ENCODE measurements at places on chromosomes 7 and 10.
A peak's percentile ranks its signal among the peaks of the same experiment; 100 is the strongest.

GRCh38 chr10:77846718-77847311 lies 79.7 kb downstream of the DLG5 start:
- DNase-seq = peak; percentile 20

DNA sequence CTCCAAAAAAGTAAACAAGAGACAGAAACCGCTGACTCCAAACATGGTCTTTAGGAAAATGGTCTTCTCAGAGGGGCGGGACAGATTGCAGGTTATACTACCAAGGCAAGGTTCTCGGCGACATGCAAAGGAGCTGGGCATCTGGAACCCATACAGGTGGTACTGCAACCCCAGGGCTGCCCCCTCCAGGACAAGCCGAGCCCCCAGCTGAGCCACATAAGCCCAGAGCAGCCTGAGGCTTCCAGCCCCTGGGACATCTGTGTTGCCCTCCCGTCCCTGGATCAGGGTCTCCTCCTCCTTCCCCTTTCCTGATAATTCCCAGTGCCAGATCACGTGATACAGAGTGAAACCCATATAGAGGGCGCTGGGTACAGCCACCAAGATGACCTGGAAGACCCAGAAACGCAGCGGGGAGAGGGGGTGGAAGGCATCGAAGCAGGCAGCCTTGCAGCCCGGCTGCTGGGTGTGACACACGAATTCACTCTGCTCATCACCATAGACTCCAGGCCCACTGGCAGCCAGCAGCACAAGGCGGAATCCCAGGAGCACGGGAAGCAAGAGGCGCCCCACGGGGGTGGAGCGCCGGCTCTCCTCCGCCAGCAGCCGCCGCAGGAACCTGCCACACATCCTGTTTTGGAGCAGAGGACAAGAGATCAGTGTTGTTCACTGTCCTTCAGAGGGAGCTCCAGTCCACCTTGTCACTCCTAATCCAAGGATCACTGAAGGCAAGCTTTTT lies at the start of gene GJC3:
Gene GJC3 (minus strand): TSS at position 627 of the 736 bp plus-strand sequence. CDS start 0 bp downstream, at position 627.
- DNase-seq = no peak

- DNase-seq = no peak
Observed at GRCh38 chr7:135392701-135393100, 117.2 kb downstream of the CNOT4 start.

GRCh38 chr7:139427788-139428187 lies 55.7 kb downstream of the KLRG2 start:
- DNase-seq = no peak

GRCh38 chr10:78634389-78634815 lies 434.4 kb upstream of the ZMIZ1 start:
- DNase-seq = no peak

- DNase-seq = no peak
Observed at GRCh38 chr10:6050801-6051445, 11.2 kb downstream of the IL2RA start.

- DNase-seq = no peak
Observed at GRCh38 chr7:35036361-35037171, 719 bp downstream of the DPY19L1 start.

DNA sequence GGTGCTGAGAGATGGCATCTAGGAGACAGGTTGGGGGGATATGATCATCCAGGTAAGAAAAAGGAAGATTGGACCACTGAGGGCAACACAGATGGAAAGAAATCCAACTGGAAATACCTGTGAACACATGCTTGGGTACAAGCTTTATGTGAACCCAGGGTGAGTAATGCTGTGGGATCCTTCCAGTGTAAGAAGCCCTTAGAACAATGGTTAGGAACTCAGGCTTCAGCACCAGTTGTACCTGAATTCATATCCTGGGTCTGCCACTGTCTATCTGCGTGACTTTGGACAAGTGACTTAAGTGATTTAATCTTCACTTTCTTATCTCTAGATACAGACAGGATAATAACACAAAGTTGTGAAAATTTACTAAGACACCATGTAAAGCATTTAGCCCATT lies 131.0 kb downstream of the ST7 start:
- DNase-seq = no peak

DNA sequence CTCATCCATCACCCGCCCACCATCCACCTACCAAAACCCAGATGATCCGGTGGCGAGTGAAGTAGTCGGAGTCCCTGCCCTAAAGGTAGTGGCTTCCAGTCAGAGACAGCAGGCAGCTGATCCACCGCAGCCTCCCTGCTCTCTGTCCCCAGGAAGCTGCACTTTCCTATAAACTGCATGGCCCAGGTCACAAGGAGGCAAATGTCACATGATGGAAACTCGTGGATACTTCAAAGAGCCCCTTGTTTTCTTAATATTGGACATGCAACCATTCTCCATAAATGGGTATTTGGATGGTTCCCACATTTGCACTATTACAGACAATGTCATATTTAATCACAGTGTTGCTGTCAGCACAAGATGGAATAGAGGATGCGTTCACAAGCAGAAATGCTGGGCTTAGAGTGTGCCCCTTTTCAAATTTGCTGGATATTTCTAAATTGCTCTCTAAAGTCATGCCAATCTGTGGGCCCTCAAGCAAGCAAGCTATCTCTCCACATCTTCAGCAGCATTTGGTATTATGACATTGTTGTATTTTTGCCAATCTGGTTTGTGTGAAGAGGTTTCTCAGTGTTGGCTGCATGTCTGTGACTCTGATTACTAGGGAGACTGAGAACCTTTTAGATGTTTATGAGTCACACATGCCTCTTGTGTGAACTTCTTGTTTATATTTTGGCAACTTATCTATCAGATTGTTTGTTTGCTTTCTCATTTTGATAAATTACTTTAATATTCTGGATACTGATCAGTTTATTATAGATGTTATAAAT lies 822.0 kb downstream of the TNS3 start:
- no peak for DNase-seq

DNA sequence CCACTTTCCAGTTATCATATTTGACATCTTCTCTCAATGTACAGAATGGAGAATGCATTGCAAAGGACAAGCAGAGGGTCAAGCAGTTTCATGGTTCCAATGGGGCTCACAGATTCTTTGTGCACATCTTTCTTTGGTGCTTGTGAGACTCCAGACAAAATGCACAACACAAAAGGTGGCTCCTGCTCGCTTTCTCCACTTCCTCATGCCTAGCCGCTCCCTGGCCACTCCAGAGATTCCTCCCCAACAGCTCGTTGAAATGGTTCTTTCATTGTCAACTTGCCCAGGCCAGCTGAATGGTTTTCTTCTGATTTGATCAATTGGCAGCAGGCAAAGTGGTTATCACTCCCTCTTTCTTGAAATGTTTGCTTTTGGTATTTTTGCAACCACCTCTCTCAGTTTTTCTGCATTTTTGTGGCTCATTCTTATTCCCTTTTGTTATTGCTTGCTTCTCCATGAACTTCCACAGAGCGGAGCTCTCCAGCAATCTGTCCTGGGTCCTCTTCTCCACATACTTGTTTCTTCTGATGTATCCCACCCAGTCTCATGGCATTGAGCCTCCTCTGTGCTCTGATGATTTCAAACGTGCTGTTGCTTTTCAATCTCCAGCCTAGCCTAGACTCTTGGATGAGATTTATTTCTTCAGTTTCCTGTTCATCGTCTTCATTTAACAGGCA lies 507.8 kb upstream of the MKI67 start:
- no peak for DNase-seq

GRCh38 chr7:43511029-43511428 lies 71.9 kb upstream of the STK17A start:
- no peak for DNase-seq

DNA sequence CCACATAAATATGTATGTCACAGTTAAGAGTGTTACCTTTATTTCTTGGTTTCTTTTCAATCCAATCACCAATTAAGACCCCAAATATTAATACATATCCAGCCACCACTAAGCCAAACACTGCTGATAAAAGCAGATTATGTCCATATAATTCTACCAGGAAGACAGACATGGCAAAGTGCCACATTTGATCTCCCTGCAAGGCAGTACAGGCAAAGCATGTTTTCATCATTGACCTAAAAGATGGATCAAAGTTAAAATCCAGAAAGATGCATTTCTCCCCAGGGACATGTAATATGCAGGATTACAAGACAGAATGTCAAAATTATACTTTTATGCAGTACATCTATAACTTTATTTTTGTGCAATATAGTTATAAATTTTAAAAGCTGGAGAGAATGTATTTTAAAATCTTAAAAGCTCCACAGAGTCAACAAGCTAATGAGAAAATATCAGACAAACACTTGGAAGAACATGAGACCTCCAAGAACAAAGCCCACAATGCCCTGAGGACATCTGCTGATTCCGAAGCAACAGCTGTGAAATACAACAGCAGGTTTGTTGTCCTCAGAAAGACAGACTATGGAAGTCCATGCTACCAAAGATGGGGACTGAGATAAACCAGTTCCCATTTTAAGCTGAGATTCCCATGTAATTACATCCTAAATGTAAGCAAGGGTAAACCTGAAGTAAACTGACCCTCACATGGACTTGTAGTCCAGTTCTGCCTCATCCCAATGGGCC lies 54.5 kb upstream of the TOMM7 start:
- DNase-seq = no peak

- DNase-seq = no peak
Observed at GRCh38 chr10:130040351-130040750, 70.3 kb downstream of the C10orf143 start.

- no peak for DNase-seq
Observed at GRCh38 chr7:137547485-137547884, 204.0 kb upstream of the PTN start.

GRCh38 chr10:69146759-69147158 lies 22.8 kb downstream of the VPS26A start:
- no peak for DNase-seq

DNA sequence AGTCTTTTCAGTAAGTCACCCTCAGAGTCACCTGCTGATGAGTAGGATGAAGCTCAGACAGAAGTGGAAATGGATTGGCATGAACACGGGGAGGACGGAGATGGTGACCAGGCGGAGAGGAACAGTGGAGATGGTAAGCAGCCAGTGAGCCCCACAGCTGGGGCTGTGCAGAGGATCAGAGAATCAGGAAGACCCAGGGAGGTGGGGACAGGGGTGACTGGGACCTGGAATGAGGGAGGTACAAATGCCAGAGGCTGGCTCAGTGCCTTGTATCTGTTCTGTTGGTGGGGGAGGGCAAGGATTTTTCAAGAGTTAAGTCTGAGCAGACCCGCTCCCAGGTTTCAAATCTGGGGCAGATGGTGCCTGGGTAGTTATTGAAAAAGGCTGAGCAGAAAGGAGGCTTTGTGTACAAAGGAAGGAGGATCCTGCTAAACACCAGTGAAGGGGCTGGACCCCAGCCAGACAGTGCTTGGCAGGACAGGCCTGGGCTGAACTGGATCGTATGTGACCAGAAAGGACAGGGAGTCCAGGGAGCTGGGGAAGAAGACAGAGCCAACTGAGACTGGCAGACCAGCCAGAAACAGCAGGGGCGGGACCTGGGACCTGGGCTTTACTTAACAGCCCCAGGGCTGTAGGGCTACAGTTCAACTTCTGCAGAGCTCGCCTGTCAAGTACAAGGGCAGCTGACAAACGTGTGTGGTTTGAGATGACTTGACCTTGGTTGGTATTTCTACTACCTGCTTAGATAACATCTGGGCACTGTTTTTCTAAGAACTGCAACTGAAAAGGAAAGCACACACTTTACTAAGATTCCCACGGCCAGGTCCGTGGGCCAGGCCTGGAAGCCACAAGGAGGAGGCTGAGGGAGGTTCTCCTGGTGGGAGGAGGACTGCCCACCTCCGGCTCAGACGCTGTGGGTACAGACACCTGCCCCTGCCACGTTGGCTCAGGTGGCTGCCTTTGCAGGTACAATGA lies 13.2 kb upstream of the FRMPD2 start:
- DNase-seq = no peak

DNA sequence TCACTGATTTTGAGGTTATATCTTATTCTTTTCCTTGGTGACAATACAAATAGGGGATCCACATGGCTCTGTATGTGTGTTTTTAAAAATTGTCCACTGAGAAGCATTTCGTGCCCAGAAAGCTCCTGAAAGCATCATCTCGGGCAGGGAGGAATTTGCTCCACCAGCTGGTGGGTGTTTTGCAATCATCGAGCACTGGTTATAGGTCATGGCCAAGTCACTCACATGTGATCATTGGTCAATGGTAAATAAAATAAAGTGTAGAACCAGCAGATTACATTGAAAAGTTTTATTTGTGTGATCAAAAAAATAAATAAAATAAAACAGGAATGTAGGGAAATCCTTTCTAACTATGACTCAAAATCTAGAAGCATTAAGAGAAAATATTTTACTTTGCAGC lies 23.0 kb upstream of the SNX13 start:
- DNase-seq = no peak

DNA sequence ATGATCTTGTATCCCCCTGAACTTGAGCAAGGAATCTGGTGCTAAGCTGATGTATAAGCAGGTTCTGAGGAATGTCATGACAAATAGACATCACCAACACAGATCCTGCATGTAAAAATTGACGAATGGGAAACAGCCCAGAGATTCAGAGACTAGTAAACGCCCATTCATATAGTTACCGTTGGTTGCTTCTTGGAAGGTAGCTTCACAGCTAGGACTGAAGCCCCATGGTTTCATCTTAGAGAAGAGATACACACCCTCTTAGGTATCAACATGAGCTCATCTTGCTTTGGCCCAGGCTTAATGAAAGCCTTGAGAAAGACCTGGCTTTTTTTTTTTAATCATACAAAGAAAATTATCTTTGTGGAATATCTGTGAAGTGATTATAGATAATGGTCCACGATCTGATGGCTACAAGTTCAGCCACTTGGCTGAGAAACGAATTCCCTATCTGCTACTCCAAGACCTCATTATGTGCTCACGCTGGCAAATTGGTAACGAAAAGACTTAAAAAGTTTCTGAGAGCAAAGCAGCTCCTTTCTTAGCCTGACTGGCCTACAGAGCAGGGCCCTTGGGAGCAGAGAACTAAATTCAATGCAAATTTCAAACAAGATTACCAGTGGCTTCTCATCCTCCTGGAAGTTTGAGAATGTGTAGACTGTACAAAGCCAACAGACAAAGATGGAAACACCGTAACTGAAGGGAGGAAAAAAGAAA lies 181.1 kb downstream of the NRP1 start:
- DNase-seq = no peak

DNA sequence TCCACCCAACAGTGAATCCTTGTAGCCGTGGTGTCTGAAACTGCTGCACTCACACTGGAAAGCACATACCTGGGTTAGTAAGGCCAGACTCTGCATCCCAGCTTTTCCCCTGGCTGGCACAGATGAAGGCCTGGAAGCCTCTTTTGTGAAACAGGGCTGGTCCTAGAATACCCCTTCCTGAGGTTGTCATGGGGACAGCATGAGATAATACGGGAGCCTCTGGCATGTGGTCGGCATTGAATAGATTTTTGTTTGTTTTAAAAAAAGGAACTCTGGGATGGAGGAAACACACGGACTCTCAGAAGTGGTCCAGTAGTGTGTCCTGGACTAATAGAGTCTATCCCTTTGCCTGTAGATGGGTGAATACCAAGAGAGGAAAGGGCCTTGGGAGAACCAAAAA lies 129.7 kb downstream of the TMEM178B start:
- no peak for DNase-seq

All from fibroblast of skin of left biceps (primary cell).